ENCODE measurements at places on chromosomes 13 and 19.
A peak's percentile ranks its signal among the peaks of the same experiment; 100 is the strongest.

- no peak for DNase-seq
Measured at GRCh38 chr19:16372065-16372915, 47.7 kb downstream of the KLF2 start.

- no peak for DNase-seq
Measured at GRCh38 chr13:98339684-98340425, 162.8 kb upstream of the RNF113B start.

GRCh38 chr19:18231775-18232174 lies 5.5 kb upstream of the PDE4C start:
- DNase-seq, result no peak

- DNase-seq, result peak; percentile 17
Measured at GRCh38 chr13:23020246-23020843, 160.4 kb upstream of the SGCG start.

GRCh38 chr13:79267560-79267959 lies 138.5 kb downstream of the RBM26 start:
- no peak for DNase-seq

- no peak for DNase-seq
Measured at GRCh38 chr13:95234242-95234641, 67.0 kb downstream of the ABCC4 start.

GRCh38 chr13:64912141-64912540 lies 2318.0 kb downstream of the PCDH9 start:
- DNase-seq, result no peak

DNA sequence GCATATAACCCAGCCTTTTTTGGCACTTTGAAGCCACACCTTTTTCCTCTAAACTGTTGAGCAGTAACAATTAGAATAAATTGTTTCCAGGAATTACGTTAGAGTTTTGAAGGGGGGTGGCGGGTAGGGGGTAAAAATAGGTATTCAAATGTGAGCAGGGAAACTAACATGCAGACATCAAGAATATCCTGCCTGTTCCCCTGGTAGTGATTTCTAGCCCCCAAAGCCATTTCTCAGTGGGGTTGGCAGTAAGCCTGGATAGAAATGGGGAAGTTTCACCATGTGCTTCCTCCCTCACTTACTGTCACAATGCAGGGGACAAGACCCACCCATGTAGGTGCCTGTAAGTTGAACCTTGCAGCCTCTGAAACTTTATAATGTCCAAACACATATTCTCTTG lies 3.8 kb downstream of the DOCK9 start:
- DNase-seq, result no peak

- DNase-seq, result no peak
Measured at GRCh38 chr13:102776271-102776670, 2.7 kb upstream of the TEX30 start.

DNA sequence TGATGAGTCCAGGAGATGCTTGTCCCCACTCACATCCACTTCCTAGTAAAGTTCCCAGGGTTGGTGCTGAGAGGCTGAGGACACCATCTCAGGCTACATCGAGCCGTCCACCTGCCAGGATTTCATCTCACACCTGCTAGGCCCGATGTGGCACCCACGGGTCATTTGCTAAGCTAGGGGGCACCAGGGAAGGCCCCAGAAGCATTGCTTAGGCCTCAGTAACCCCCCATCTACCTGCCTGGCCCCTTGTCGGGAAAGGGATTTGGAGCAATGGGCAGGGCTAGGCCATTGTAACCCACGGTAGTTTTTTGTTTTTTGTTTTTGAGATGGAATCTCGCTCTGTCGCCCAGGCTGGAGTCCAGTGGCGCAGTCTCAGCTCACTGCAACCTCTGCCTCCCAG lies 51.8 kb downstream of the F2RL3 start:
- no peak for DNase-seq

DNA sequence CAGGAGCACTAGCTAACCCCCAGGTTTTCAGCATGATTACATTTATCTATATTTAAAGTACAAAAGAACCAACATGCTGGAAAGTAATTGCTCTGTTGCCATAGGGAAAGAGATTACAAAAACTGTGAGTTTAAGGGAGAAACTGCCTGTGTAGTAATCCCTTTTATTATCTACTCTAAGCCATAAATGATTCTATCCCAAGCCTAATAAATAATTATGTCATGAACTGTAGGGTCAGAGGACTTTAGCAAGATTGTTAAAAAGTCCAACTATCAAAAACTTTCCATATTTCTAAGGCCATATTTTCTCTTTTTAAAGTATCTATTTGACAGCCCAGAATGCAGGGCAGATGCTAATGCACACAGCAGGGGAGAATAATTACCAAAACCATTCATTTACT lies 573.8 kb upstream of the MIR17HG start:
- no peak for DNase-seq

DNA sequence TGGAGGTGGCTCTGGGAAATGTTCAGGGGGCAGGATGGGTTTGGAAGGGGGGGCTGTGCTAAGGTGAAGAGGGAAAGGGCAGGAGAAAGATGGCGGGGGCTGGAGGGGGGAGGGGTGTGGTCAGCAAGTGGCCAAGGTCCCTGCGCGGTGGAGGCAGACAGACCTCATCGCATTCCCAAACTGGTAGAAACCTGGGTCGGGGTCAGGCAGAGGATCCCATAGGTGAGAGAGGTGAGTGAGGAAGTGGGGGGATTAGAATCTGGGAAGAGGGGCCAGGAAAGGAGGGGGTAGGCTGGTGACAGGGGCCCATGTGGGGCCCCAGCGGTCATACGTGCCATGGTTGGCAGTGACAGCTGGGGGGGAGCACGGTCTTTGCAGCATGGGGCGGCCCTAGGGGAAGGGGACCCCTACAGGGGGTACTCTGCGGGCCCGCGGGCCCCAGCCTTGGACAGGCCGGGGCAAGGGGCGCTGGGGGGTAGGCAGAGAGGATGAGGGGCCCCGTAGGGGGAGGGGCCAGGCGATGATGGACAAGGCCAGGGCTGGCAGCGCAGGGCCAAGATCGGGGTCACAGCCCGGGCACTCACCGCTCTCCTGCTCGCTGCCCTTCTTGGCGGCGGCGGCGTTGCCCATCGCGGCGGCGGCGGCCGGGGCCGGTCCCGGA lies 514 bp downstream of the PRKACA start:
- DNase-seq, result no peak

GRCh38 chr19:6740589-6741343 lies 1.3 kb downstream of the TRIP10 start:
- DNase-seq, result no peak

DNA sequence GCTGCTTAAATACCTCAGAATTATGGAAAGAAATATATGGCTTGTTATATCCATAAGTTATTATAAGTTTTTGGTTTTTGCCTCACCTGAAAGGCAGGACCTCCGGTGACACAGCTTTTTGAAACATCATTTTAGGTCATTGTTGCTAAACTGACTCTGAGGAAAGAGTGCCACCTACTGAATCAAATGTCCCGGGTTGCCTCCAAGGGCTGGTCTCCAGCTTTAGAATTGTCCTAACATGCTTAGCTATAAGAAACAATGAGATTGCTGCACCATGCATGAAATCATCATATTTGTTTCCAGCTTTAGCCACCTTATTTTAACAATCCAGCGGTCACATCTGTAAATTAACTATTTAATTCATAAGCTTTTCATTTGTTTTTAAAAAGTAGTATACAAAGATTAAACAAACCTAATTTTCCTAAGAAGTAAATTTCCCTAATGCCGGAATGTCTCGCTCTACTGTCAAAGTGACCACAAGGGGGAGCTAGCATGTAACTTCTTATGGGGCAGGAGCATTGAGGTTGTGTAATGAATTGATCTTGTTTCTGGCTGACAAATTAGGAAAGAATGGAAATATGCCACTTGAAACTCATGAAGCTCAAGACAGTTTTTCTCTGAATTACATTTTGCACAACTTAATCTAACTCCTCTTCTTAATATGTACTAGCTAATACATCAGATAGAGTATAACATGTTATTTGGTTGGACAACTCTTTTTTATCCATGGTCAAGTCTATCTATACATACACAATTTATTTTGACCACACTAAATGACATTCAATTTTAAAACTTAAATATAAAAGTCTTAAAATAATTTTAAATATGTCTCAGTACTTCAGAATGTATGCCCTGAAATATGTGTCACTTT lies 6.7 kb upstream of the PCDH17 start:
- DNase-seq, result peak; percentile 30

DNA sequence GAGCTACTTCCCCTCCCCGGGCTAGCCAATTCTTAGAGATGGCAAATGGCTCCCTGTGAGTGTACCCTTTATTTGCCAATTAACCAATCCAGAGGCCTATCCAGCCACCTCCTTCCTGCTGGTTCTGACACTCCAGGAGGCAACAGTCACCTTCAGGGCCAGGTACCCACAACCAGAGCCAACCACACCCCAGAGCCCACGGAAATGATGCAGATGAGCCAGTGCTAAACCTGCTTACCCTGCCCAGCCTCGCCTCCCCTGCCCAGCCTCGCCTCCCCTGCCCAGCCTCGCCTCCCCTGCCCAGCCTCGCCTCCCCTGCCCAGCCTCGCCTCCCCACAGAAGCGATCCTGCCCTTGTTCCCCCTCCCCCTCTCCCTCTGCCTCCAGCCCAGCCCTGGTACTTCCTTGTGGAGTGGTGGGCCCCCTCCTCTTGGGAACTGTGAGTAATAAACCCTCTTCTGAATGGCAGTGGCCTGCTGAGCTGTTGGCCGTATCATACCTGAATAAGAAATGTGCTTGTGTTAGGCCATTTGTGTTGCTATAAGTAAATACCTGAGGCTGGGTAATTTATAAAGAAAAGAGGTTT lies 173.8 kb upstream of the RNF113B start:
- no peak for DNase-seq

- DNase-seq, result no peak
Measured at GRCh38 chr13:69291292-69291906, 816.2 kb upstream of the ATXN8OS start.

- no peak for DNase-seq
Measured at GRCh38 chr13:96075953-96076543, 13.9 kb upstream of the HS6ST3 start.

- DNase-seq, result no peak
Measured at GRCh38 chr19:6421075-6422014, 3.3 kb downstream of the KHSRP start.

DNA sequence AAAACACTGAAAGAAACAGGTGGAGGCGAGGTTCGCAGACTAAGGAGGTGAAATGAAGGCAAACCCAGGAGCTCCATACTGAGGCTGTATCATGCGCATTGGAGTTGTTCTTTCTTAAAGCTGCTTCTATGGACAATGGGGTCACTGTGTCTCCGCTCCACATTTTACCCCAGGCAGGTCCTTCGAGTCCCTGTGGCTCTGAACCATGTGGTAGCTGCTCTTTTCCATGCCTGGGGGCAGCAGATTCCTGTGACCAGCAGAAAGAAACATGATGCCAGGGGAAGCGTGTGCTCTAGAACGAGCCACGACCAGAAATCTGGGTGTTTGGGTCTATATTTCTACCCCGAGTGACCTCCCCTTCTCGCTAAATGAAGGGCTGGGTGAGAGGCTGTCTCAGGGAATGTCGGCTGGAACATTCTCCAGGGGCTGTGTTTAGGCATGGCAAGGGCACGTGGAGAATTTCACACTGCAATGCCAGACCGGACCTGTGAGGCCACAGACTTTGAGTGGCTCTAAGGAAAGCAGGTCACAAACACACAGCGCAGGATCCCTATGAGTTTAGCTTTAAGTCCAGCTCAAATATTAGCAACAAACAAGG lies 95.7 kb upstream of the IRS2 start:
- DNase-seq, result no peak

- no peak for DNase-seq
Measured at GRCh38 chr13:81230386-81230785, 889.5 kb upstream of the SPRY2 start.

DNA sequence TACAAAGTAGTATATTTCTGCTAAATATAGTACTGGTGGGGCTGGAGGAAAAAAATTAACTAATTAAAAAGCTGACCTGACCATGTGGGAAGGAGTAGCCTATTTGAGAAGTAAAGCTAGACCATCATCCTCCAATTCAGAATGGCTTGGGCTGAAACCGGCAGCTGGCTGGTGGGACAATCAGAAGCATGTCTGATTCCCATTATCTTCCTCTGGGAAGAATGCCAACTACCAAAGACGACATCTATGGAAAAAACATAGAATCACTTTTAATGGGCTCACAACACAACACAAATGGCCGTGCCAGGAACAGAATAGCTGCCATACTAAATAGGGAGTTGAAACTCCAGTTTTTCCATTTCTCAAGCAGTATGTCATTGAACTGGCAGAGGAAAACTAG lies 120.4 kb upstream of the FREM2 start:
- DNase-seq, result no peak

DNA sequence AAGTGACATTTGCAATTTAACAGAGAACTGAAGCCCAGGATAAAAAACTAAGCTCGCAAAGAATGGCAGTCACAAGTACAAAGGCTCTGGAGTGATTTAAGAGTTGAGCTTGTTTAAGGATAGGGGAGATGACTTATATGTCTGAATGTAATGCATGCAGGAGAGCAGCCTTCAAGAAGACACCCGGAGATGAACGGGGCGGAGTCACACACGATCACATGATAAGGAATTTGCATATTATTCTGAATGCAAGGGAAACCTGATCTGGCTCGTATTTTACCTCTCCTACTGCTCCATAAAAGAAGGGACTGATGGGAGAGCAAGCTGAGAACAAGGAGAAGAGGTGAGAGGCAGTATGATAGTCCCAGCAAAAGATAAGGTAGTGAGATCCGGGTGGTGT lies 12.9 kb downstream of the TBC1D4 start:
- no peak for DNase-seq

DNA sequence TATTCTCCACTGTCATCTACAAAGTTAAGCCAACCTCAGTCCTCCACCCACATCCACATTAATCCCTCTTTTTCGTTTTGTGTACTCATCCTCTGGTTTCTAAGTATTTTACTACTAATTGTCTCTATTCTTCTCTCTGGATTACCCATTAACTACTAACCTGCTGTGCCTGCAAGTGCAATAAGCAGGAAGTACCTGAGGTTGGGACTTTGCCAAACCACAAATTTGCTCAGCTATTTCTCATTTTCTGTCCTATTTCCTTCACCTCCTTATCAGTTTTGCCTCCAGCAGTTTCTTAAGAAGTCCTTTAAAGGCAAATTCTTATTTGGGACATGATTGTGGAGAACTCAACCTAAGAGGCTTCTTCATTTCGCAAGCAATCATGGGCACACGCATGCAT lies 1708.9 kb downstream of the SLITRK5 start:
- no peak for DNase-seq

GRCh38 chr19:55638864-55639359 lies 1.9 kb upstream of the ZNF580 start:
- no peak for DNase-seq

- DNase-seq, result no peak
Measured at GRCh38 chr19:30744741-30745475, 372.7 kb downstream of the ZNF536 start.

GRCh38 chr13:71056581-71056980 lies 810.4 kb downstream of the DACH1 start:
- DNase-seq, result no peak

- no peak for DNase-seq
Measured at GRCh38 chr13:37701306-37701705, 102.7 kb upstream of the POSTN start.

DNA sequence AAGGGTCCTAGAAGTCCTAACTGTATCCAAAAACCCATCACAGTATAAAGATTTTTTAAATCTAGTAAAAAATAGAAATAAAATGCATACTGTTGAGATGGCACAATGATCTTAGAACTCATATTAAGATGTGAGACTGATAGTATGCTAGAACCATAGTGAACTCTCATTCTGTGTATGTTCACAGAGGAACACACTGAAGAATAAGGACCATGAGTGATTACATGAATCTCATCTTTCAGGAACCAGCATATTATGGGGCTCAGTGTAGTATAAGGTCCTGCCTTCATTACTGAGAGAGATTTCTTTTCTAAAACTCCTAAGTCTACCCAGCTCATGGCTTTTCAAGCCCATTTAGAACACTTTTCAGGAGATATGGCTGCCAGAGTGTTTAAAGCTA lies 59.8 kb upstream of the RFC3 start:
- DNase-seq, result no peak

GRCh38 chr13:31102905-31103304 lies 58.8 kb downstream of the HSPH1 start:
- DNase-seq, result no peak
